ENCODE measurements at places on chromosomes 3 and 15.
A peak's percentile ranks its signal among the peaks of the same experiment; 100 is the strongest.

- DNase-seq: no peak
Observed at GRCh38 chr3:112114576-112115160, 18.4 kb downstream of the GCSAM start.

DNA sequence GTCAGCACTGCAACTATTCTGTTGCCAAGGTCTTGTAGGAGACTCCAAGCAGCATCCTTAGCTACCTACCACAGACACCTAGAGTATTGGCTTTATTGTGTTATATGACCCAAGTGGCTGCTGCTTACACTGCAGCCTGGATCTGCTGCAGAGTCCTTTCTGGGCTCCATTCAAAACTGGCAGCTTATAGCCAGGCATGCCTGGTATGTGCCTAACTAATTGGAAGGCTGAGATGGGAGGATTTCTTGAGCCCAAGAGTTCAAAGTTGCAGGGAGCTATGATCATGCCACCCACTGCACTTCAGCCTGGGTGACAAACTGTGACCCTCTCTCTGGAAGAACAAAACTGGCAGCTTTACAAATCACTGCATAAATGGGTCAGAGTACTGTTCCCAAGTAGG, 8.6 kb downstream of the NDUFB4 start:
- peak; percentile 20 for DNase-seq

DNA sequence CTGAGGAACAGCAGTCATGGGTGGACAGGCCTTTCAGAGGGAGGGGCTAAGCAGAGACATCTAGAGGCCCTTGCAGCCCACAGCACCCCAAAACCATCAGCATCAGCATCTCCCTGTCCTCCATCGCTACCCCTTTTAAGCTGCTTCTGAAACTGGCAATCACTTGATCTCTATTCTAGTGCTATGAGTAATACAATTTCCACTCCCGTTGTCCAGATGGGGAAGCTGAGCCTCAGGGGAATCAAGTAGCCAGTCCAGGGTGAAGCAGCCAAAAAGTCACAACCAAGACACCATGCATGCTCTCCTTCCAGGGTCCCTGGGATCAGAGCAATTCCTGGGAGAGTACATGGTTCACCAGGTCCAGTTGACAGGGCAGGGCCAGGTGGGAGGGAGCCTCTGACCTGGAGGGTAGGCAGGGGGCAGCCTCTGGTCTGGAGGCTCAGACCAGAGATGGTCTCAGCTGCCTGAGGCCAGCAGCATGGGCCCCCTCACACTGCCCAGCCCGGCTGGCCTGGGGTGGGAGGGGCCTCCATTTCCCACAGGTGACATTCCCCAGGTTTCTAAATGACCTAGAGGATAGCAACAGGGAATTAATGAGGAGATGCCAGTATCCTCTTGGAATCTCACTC, 30.0 kb downstream of the KLHL25 start:
- DNase-seq: no peak

DNA sequence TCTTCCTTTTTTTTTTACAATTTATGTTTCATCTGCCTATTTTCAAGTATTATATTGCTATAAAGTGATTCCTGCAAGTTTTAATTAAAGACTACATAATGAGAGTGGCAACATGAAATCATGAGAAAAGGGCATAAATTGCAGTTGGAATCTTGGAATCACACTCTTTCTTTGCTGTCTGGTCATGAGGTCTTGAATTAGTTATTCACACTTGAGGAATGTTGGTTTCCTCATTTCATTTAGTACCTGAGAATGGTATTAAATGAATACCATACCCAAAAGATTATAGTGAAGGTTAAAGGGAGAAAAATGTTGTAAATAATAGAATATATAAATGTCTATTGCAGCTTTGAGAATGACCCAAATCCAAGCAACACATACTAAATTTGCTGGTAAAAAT, 25.8 kb upstream of the CNTN3 start:
- DNase-seq: no peak

GRCh38 chr15:84871428-84871985, 13.0 kb upstream of the SLC28A1 start:
- DNase-seq: no peak

GRCh38 chr3:139897759-139898158, 37.2 kb upstream of the CLSTN2 start:
- no peak for DNase-seq

All from WERI-Rb-1 (cell line).